Activated T-helper 17 cell treated with anti-CD3 and anti-CD28 coated beads, Interleukin-2, amount 50 U/mL, for 72 hours (primary cell): ENCODE measurements at places on chromosomes 13 and 19. TPM values are rescaled to one million over a fixed set of nuclear protein-coding genes. Genes with fewer than 3 reads are reported as not detected.

DNA sequence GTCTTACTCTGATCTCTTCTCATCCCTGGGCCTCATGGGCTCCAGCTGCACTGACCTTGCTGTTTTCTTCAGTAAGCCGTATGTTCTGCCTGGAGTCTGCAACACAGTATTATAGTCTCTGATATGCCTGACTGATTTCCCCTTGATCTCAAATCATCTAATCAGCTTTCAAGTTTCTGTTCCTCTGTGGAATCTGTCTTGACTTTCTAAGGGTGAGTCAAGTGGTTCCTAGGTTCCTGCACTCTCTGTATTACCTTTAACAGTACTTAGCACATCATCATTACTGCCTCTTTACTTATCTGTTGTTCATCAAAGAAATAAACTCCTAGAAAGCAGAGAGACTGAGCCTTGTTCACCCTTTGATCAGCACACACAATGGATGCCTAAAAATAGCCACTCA lies 350.7 kb downstream of the LMO7 start:
- H3K36me3 ChIP-seq, result no peaks in the 10 kb centered on the region
- H3K27ac ChIP-seq, result no peak overlapping the region
- no peak overlapping the region for H3K4me3 ChIP-seq
- H3K4me1 ChIP-seq, result no peaks in the 10 kb centered on the region

GRCh38 chr13:66353664-66354063 lies 876.5 kb downstream of the PCDH9 start:
- no peaks in the 10 kb centered on the region for H3K4me1 ChIP-seq
- no peak for ATAC-seq
- H3K27ac ChIP-seq, result no peak overlapping the region

DNA sequence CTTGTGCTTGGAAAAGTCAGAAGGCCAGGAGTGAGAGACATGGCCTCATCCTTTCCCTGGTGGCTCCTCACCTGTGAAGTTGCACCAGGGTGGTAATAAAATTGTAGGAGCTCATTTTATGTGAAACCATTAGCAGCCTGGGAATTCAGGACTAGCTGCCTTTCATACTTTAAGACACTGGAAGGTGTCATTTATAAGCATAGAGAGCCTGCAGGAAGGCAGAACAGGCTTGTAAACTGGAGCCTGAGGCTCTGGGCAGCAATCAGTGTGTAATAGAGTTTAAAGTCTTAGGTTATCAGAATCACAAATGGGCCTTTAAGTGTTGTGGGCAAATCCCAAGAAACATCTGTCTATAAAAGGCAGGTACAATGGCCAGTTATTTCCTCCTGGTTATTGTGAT lies 127.2 kb downstream of the TM9SF2 start:
- H3K27ac ChIP-seq, result no peak overlapping the region
- H3K4me3 ChIP-seq, result no peak overlapping the region
- H3K27me3 ChIP-seq, result no peaks in the 10 kb centered on the region
- H3K4me1 ChIP-seq, result peaks cover 9% of the 10 kb centered on the region
- ATAC-seq, result no peak
- no peaks in the 10 kb centered on the region for H3K36me3 ChIP-seq

- ATAC-seq, result no peak
- H3K27ac ChIP-seq, result no peak overlapping the region
- H3K4me1 ChIP-seq, result no peaks in the 10 kb centered on the region
- H3K36me3 ChIP-seq, result no peaks in the 10 kb centered on the region
- no peaks in the 10 kb centered on the region for H3K27me3 ChIP-seq
Observed at GRCh38 chr19:28171983-28172382, 1041.0 kb downstream of the UQCRFS1 start.

DNA sequence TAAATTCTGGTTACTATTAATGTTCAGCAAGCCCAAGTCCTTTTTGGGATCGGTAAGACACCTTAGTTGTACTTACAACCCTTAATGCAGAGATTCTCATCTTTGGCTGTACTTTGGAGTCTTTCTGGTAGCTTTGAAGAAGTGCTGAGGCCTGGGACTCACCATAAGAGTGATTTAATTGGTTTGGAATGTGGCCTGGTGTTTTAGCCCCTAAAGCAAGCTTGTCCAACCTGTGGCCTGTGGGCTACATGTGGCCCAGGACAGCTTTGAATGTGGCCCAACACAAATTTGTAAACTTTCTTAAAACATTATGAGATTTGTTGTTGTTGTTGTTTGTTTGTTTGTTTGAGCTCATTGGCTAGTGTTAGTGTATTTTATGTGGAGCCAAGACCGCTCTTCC lies 215.3 kb downstream of the ZIC5 start:
- H3K36me3 ChIP-seq, result no peaks in the 10 kb centered on the region
- H3K4me1 ChIP-seq, result peaks cover 9% of the 10 kb centered on the region
- H3K27ac ChIP-seq, result no peak overlapping the region
- no peak overlapping the region for H3K4me3 ChIP-seq
- no peaks in the 10 kb centered on the region for H3K27me3 ChIP-seq

GRCh38 chr19:51123802-51124201 lies 904 bp upstream of the SIGLEC9 start:
- H3K27me3 ChIP-seq, result no peaks in the 10 kb centered on the region
- H3K4me1 ChIP-seq, result peaks cover 18% of the 10 kb centered on the region
- peak overlapping the region; percentile 70 for H3K27ac ChIP-seq
- no peaks in the 10 kb centered on the region for H3K36me3 ChIP-seq
- H3K4me3 ChIP-seq, result peak overlapping the region; percentile 63

GRCh38 chr13:37460166-37460565 lies 138.4 kb downstream of the POSTN start:
- H3K36me3 ChIP-seq, result no peaks in the 10 kb centered on the region
- no peaks in the 10 kb centered on the region for H3K27me3 ChIP-seq
- no peak overlapping the region for H3K27ac ChIP-seq
- H3K4me3 ChIP-seq, result no peak overlapping the region

DNA sequence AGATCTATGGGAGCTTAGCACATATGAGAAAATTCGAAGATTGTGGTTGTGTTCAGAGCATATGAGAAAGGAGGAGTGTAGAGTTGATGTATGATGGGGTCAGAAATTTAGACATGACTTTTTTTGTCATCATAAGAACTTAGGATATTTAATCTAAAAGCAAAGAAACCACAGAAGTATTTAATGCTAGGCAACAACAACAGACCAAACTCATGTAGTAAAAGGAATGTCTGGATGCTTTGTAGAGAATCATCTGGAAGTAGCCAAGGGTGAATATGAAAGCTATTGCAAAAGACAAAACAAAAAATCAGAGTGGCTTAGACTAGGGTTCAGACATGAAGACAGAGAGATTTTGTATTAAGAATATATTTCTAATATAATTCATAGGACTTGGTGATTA lies 190.3 kb downstream of the SLITRK1 start:
- no peak overlapping the region for H3K4me3 ChIP-seq
- no peaks in the 10 kb centered on the region for H3K36me3 ChIP-seq
- no peak for ATAC-seq

DNA sequence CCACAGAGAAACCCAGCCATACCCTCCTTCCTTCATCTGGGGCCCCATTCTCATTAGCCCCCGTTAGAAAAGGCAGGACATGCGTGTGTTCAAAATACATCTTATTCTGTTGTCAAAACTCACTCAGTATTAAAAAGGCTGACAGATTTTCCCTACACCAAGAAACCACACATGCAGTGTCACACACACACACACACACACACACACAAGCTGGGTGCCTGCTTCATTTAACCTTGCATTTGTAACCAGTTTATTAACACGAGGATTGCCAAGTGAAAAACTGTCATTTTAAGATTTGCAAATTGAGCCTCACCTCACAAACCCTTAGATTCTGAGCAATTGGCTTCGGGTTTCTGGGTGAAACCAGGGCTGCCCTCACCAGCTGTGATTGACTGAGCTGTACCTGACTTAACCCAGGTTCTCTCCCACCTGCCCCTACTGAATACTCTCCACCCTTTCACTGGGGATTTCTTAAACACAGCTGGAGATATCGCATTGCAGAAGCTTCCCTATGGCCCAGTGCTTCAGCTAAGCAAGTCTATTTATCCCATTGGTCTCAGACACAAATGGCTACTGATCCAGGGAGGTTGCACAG lies 172.7 kb upstream of the ZNF507 start:
- peaks cover 7% of the 10 kb centered on the region for H3K27me3 ChIP-seq
- H3K36me3 ChIP-seq, result no peaks in the 10 kb centered on the region
- no peak for ATAC-seq
- H3K4me1 ChIP-seq, result no peaks in the 10 kb centered on the region
- H3K27ac ChIP-seq, result no peak overlapping the region
- no peak overlapping the region for H3K4me3 ChIP-seq

DNA sequence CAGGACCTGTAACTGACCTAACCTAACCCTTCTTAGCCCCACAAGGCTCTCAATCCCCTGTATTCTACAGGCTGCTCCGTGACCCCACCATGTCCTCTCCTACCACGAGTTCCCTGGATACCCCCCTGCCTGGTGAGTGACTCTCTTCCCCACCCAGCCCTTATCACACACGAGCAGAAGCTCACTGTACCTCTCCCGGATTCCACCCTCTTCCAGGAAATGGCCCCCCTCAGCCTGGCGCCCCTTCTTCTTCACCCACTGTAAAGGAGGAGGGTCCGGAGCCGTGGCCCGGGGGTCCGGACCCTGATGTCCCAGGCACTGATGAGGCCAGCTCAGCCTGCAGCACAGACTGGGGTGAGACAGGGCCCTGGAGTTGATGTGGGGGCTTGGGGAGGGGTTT lies 1.3 kb downstream of the NR1H2 start:
- no peak for ATAC-seq
- H3K27ac ChIP-seq, result peak overlapping the region; percentile 8
- peaks cover 11% of the 10 kb centered on the region for H3K4me1 ChIP-seq

DNA sequence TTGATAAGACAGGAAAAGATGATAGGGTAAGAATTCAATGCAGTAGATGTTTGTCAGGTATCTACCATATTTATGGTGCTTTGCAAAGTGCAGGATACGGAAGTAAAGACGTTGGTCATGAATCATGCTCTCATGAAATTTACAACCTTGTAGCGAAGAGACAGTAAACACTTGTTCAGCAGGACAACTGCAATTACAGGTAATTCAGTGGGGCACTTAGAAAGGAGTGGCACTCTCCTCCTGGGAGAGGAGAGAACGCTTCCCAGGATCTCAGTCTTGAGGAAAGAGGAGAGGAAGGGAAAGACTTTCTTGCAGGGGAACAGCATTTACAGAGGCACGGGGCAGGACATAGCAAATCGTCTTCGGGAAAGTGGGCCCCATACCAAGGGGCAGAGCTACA lies 46.4 kb downstream of the SOX1 start:
- no peak overlapping the region for H3K27ac ChIP-seq
- no peaks in the 10 kb centered on the region for H3K36me3 ChIP-seq
- peaks cover 45% of the 10 kb centered on the region for H3K27me3 ChIP-seq
- H3K4me3 ChIP-seq, result no peak overlapping the region
- no peak for ATAC-seq
- H3K4me1 ChIP-seq, result no peaks in the 10 kb centered on the region

- ATAC-seq, result peak; percentile 70
- H3K36me3 ChIP-seq, result peaks cover 47% of the 10 kb centered on the region
- peak within 1 kb of the TSS; percentile 84 for H3K4me3 ChIP-seq
- H3K4me1 ChIP-seq, result peaks cover 12% of the 10 kb centered on the region
- H3K27me3 ChIP-seq, result no peaks in the 10 kb centered on the region
- peak within 1 kb of the TSS; percentile 94 for H3K27ac ChIP-seq
Observed at GRCh38 chr19:41426952-41427646, at the start of gene B3GNT8. Gene B3GNT8, minus strand, starts transcription at chr19:41427374. Its CDS starts 596 bp downstream, at chr19:41426778.

DNA sequence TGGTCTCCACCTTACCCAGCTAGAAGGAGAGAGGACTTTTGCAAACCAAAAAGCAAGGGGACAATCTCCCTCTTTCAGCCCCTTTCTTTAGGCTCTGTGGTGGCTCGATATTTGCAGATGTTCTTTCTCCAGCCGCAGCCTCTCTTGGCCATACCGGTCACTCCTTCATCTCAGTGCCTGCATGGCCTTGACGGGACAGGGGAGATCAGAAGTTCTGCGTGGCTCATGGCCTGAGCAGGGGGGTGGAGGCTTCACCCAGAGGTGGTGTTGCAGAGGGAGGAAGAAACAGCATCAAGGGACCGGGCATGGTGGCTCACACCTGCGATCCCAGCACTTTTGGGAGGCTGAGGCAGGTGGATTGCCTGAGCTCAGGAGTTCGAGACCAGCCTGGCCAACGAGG lies 53.2 kb downstream of the MYO9B start:
- no peaks in the 10 kb centered on the region for H3K27me3 ChIP-seq
- H3K27ac ChIP-seq, result peak overlapping the region; percentile 17
- no peak for ATAC-seq
- H3K36me3 ChIP-seq, result peaks cover 38% of the 10 kb centered on the region

DNA sequence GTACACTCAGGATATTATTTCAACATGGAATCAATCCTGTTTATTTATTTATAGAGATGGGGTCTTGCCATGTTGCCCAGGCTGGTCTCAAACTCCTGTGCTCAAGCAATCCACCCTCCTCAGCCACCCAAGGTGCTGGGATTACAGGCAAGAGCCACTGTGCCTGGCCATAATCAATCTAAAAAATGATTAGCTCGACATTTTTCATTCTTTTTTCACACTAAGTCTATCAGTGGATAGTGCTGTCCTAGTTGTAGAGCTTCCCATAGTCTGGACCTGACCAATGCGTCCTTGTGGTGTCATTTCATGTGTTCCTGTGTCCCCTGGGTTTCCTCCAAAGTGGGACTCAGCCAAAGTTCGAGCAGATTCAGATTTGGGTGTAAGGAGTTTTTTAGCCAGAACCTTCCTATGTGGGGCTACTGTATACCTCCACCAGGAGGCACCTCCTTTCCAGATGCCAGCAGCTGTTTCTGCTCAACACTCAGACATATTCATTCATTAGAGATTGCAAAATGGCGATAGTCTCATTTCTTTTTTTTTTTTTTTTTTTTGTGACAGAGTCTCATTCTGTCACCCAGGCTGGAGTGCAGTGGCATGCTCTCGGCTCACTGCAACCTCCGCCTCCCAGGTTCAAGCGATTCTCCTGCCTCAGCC lies 61.1 kb downstream of the MAP4K1 start:
- peaks cover 11% of the 10 kb centered on the region for H3K36me3 ChIP-seq
- H3K4me1 ChIP-seq, result peaks cover 33% of the 10 kb centered on the region

BCAM gene
- not detected for total RNA-seq

JSRP1 gene
- total RNA-seq, result 1.0 TPM

NFKBIB gene
- total RNA-seq, result 41.2 TPM

STAP2 gene
- 13.3 TPM for total RNA-seq

BSPH1 gene
- total RNA-seq, result not detected

SBK3 gene
- total RNA-seq, result not detected

PDX1 gene
- not detected for total RNA-seq

ITGBL1 gene
- 0.05 TPM for total RNA-seq
